NCI-H1436 treated with DMSO at 0.1 percent for 48 hours (cell line): ENCODE measurements at places on chromosomes 6 and 20.

- no peak for DNase-seq
Measured at GRCh38 chr6:20819774-20820400, 285.6 kb downstream of the CDKAL1 start.

- DNase-seq = no peak
Measured at GRCh38 chr20:51402201-51402600, 140.3 kb downstream of the NFATC2 start.

- no peak for DNase-seq
Measured at GRCh38 chr20:16864069-16864468, 115.9 kb downstream of the OTOR start.

DNA sequence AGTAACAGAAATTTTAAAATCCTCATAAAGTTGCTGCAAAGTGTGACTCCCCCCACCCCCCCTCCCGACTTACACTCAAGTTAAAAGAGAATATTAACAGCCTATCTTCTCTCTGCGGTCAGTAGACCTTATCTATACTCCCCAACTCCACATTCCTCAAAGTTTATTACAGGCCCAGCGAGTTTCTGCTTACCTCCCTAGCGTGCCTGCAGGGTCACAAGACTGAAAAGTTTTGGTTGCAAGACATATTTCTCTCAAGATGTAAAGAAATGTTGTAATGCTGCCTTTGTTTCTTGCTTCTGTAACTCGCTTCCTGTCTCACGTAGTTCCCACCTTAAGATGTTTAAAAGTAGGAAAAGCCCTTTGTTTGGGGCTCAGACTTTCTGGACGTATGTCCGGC, 699.6 kb downstream of the PHF3 start:
- no peak for DNase-seq

DNA sequence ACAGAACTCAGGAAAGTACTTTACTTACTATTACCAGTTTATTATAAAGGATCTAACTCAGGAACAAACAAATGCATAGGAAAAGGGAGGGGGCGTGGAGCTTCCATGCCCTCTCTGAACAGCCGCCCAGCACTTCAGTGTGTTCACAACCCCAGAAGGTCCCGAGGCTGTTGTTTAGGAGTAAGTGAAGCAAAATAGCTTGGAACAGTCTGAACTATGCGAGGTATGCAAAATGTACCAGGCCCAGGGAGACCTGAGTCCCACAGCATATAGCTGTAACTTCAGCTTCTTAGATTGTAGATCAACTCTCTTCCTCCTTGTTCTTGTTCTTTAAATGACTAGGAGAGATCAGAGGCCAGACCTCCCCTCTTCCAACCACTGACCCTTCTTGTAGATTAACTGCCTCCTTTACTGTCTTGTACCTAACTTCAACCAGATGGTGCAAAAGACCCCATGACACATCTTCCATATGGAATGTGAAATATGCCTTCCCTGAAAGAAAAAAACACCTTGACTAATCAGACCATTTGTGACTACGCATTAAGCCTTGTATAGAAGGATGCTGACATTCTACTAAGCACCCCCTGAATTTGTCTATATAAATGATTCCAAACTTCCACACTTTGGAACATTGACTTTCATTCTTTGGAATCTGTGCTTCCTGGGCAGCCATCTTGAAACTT, 98.8 kb upstream of the SNX9 start:
- no peak for DNase-seq

GRCh38 chr6:44232676-44233566, 9.5 kb downstream of the SLC29A1 start:
- no peak for DNase-seq

DNA sequence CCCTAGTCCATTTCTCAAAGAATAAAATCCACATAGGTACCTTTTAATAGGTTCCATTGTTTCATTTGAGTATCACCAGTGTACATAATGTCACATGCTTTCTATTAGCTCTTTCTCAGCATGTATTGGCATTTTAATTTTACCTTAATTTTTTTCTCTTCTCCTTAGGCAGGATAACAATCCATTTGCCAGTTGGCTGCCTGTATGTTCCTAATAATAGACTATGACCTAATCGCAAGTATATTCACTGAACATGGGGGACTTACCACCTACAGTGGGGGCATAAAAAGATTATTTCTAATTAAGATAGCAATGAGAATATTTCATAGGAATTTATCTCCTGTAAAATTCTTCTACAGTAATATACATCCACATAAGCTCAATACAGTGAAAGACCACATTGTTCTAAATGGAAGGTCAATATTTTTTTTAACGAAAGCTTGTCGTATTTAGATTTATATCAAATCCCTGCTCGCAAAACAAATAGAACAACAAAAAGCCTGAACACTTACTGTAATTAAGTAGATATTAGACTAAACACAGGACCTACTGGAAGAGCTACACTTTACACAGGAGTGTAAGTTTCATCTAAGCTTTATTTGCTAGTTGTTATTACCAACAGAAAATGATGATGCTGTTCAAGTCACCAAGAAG, 76.4 kb downstream of the OGFRL1 start:
- no peak for DNase-seq

- DNase-seq = no peak
Measured at GRCh38 chr6:12418946-12419345, 128.8 kb downstream of the EDN1 start.

GRCh38 chr6:99364026-99364425, 14.6 kb upstream of the FAXC start:
- no peak for DNase-seq

DNA sequence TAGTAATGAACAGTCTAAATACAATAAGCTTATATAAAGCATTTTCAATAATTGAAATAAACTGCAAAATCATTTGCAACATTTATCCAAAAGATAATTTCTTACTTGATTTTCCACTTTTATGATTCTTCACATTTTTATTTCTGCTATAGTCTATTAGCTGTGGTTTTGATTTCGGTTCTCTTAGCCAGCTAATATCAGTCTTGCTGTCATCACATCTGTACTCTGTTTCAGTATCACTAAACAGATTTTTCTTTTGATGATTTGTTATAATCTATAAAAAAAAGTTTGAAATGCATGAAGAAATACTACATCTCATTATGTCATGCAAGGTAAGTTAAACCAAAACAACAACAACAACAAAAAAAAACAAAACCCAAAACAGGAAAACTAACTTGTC, 53.2 kb downstream of the SYCP2 start:
- no peak for DNase-seq

DNA sequence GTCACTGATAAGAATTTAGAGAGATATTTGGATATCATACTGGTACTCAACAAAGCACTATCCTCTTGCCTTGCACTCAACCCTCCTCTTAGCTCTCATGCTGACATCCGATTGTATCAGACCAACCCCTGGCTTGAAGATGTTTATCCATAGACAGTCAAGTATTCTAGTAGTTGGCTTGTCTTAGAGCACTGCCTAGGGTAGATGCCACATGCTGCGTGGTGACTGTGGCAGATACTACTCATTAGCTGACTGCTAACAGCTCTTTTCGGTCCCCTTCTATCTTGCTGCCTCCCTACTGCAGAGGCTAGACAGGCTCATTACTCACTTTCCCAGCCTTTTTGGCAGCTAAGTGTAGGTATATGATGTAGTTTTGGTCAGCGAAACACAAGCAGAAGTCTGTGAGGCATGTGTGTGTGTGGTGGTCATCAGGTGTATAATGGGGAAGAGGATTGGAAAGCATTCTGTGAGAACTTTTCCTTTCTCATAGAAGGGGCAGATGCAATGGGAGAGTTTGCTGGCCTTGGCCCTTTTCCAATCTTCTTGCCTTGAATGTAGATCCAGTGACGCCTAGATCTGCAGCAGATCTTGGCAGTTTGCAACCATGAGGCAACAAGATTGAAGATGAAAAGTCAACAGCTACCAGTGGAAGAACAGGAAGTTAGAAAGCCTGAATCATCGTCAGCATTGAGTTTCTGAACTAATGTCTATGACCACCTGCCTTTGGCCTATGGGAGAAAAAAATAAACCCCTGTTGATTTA, 4.4 kb upstream of the IFNGR1 start:
- no peak for DNase-seq
